ENCODE measurements at places on chromosomes 11 and 22. TPM values are rescaled to one million over a fixed set of nuclear protein-coding genes. Genes with fewer than 3 reads are reported as not detected.

Gene VWCE
- total RNA-seq: 6.2 TPM

Gene PVALB
- total RNA-seq: not detected

Gene FAM83F
- total RNA-seq: not detected

Gene MS4A3
- total RNA-seq: not detected

Gene PLAAT2
- total RNA-seq: not detected

Gene MTCH2
- total RNA-seq: 69.5 TPM

Gene TPBGL
- not detected for total RNA-seq

Gene ACR
- not detected for total RNA-seq

Gene CHRM1
- not detected for total RNA-seq

Gene CHST1
- total RNA-seq: 1.5 TPM

Gene HBB
- not detected for total RNA-seq

Gene FKBP2
- total RNA-seq: 31.1 TPM

Gene BIK
- not detected for total RNA-seq

Gene DNAJB7
- total RNA-seq: not detected

Gene SGSM1
- total RNA-seq: not detected

Gene OR2D2
- 0.36 TPM for total RNA-seq

Gene FAM168A
- 28.2 TPM for total RNA-seq

Gene OR2AT4
- not detected for total RNA-seq
